Activated CD4-positive, alpha-beta T cell treated with anti-CD3 and anti-CD28 coated beads, Interleukin-2, amount 10 ng/mL, durations not matched to agents 24 days and 14 days (primary cell): ENCODE measurements at places on chromosomes 16 and 17. TPM values are rescaled to one million over a fixed set of nuclear protein-coding genes. Genes with fewer than 3 reads are reported as not detected.

DNA sequence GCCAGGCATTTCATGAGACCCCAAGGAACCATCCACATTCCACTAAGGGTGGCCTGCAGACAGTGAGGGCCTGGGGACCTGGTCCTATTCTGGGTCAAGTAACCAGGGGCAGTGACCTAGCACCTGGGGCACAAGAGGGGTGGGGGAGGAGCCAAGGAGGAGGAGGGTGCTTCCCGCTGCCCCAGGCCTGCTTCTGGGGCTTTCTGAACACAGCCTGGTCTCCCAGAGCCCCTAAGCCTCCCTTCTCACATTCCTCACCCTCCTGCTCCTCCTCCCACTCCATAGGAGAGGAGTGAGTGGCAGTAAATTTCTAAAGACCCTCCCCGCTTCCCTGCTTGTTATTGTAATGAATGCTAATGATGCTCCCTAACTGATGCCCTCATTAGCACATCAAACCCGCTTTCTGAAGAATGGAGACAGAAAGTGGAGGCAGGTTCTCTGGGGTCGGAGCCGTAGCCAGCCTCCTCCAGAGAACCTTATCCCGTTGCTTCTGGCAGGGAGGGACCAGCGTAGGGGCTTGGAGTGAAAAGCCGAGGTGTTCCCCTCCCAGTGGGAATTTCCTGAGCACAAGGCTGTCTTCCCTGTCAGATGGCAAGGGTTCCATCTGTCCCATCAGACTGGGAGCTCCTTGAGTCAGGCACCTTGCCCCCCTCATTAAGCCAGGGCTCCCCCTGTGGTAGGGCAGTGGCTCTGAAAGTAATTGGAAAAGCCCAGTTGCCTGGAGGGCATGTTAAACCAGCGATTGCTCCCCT is 3.7 kb upstream of the SRCIN1 start:
- DNase-seq: no peak

GRCh38 chr17:27315796-27316465 is 22.0 kb downstream of the WSB1 start:
- no peak for DNase-seq

GRCh38 chr17:28985950-28986713 is 19.7 kb downstream of the SEZ6 start:
- no peak for DNase-seq

GRCh38 chr17:66655861-66656260 is 179.1 kb upstream of the CACNG5 start:
- peak; percentile 67 for DNase-seq

DNA sequence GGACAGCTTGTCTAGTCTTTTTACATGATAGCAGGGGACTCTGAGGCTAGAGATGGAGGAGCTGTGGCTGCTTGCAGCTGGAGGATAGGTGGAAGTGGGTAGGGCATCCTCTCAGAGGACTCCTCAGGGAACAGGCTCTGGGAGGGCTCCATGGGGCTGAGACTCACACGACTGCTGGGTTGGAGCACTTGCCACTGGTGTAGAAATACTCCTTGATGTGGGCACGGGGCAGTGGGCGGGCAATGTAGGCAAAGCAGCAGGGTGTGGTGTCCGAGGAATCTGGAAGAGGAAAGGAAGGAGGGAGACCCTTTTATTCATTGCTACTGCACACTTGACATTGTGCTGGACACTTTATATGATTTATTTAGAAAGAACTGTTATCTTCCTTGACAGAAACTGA is 1.8 kb downstream of the CCL5 start:
- no peak for DNase-seq

GRCh38 chr16:9407206-9407758 is 315.8 kb downstream of the HAPSTR1 start:
- DNase-seq: no peak

DNA sequence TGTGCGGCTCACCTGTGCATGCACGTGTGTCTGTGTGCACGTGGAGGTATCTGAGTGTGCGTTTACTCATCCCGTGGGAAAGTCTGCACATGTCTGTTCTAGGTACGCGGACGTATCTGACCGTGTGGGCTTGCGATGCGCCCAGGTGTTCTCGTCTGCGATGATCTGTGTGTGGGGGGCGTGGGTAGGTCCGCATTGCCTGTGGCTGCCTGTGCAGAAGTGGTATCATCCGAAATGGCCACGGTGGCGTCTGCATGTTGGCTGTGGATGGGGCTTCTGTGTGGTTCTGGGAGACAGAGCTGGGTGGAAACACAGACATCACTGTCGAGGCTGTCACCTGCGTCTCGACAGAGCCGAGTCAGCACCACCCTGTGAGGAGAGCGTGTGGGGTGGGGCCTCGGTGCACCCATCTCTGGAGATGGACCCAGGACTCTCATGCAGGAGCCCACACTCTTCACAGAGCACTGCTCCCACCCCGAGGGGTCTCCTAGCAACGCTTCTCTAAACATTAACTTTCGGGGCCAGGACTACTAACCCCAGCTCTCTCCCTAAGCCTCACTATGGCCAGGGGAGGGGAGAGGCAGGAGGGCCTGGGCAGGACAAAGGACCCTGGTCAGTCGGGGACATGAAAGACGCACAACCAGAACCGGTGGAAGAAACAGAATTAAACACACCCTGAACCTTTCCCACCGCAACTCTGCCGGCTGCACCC is 8.4 kb downstream of the DPEP1 start:
- DNase-seq: no peak

- peak; percentile 52 for DNase-seq
Measured at GRCh38 chr17:32917081-32917480, 10.9 kb upstream of the TMEM98 start.

DNA sequence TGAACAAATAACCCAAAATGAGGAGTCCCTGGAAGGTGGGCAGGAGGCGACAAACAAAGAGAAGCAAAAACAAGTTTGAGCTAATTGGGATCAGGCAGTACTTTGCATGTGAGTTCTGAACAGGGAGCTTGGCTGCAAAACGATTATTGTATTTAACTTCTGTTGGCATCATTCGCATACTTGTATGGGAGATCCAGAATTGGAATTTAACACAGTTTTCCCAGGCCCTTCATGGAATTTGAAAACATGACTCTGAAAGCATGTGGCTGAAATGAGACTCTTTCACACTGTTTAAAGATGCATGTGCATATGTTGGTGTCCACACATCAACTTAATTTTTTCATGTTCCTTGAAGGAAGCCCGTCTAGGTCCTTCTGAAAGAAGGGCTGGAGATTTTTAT is 674.3 kb downstream of the WWOX start:
- DNase-seq: no peak

- DNase-seq: no peak
Measured at GRCh38 chr17:57485916-57486881, 229.9 kb downstream of the MSI2 start.

DNA sequence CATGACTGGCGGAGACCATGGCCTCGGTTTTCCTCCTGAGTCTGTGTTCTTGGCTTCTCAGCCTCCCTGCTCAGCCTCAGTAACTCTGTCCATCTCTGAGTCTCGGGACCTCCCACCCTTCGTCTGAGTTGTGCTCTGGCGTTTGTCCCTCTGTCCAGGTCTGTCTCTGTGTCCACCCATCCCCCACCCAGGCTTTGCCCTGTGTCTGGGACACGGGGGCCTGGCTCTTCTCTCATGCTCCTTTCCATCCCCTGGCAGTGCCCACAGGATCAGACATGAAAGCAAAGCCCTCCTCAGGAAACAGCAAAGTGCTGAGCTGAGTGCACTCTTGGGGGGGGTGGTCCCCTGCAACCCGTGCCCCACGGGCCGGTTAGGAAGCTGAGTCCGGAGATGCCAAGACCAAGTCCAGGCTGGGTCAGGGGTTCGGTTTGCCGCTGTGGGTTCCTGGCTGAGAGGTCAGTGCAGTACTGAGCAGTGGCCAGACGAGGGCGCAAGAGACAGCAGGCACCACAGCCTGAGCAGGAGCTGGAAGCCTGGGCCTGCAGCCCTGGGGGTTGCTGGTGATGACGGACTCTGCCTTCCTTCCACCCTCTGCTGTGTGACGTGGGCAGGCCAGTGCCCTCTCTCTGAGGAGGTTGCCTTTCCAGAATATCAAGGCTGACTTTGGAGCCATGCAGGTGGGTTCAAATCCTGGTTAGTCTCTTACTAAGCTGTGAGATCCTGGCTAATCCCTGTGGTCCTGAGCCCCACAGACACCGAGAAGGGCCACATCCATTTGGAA is 2.5 kb downstream of the P2RX1 start:
- DNase-seq: peak; percentile 95

- DNase-seq: no peak
Measured at GRCh38 chr16:12119562-12119961, 143.0 kb downstream of the SNX29 start.

- DNase-seq: no peak
Measured at GRCh38 chr17:72419866-72420774, 299.3 kb downstream of the SOX9 start.

DNA sequence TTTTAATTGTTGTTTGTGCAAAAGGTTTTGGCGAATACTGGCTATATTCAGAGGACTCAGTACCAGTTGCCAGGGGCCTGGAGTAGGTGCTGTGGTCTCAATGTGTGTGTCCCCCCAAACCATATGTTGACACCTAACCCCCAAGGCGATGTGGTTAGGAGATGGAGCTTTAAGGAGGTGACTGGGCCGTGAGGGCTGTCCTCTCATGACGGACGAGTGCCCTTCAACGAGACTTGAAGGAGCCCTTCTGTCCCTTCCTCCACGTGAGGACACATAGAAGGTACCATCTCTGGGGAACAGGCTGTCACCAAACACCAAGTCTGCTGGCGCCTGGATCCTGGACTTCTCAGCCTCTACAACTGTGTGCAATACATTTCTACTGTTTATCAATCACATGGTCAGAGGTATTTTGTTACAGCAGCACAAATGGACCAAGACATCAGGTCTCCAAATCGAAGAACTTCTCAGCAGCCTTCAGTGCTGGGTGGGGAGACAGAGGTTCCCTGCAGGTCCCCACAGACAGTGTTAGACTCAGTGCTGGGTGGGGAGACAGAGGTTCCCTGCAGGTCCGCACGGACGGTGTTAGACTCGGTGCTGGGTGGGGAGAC is 24.8 kb upstream of the METRNL start:
- DNase-seq: peak; percentile 56

- no peak for DNase-seq
Measured at GRCh38 chr16:65500919-65501318, 379.1 kb upstream of the CDH11 start.

DNA sequence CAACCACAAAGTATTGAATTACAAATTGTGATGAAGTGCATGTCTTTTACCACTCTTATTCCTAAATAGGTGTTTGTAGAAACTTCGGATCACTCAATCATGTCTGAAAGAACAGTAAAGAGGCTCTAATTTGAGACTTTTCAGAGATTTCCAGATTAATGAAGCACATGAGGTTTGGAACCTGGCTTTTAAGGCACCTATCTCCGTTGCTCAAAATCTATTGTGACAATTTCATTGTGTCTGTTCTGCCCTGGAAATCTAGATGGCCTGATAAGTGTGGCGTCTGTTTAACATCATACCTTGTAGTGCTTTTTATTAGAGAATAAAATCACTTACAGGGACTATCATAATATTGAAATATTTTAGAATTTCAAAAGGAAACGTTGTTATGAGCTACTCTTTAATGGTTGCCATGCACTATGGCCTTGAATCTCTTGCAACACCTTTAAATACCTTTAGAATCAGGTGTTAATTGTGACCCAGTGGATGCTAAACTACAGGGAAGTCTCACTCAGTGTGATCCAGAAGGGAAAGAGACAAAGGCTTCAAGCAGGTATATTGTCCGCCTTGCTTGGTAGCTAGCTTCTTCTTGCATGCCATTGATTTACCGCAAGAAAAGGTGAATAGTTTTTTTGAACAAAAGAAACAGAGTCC is 210.3 kb downstream of the CNTNAP4 start:
- no peak for DNase-seq

DNA sequence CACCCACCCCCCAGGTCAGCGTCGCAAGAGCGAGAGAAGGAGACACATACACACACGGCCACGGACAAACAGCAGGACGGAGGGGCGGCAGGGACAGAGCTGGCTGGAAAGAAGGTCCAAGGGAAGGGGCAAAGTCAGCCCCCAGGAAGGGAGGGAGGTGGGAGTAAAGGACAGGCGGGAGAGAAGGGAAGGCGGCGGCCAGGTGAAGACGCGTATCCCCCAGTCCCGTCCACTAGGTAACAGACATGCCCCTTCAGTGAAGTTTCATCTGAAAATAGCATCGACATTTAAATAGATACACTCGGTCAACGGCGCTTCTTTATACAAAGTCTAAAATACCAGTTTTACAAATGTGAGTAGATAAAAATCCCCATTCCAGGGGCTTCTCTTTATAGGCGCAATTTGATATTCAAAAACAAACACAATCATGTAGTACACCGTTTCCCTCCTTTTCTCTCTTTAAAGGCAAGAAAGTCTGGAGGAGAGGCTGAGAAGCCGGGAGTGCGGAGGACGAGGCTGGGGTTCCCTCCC is 4.5 kb downstream of the CBX8 start:
- DNase-seq: no peak

- no peak for DNase-seq
Measured at GRCh38 chr17:22217135-22217534, 524.8 kb downstream of the KCNJ18 start.

DNA sequence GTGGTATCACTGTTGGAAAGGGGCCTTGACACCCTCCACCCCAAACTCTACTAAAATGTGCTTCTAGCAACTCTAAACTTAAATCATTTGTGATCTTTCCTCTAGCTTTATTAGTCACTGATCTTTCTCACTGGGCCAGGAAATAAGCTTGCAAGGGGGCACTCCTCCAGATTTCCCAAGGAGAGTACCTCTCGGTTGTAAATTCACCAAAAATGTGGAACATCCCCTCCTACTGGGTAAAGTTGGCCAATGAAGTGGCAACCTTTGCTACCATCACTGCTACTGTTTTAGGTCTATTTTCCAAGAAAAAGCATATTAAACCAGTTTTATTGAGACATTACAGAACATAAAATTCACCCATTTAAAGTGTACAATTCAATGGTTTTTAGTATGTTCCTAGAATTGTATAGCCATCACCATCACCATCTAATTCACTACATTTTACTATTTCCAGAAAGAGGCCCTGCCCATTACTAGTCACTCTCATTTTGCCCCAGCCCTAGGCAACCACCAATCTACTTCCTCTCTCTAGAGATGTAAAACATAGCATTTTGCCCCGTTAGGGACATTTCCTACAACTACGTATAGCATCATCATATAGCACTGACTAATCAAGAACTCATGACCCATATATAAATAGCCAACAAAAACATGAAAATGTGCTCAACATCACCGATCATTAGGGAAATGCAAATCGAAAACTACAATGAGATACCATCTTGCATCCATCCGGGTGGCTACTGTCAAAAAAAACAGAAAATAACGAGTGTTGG is 44.6 kb upstream of the ADCY9 start:
- DNase-seq: no peak

DNA sequence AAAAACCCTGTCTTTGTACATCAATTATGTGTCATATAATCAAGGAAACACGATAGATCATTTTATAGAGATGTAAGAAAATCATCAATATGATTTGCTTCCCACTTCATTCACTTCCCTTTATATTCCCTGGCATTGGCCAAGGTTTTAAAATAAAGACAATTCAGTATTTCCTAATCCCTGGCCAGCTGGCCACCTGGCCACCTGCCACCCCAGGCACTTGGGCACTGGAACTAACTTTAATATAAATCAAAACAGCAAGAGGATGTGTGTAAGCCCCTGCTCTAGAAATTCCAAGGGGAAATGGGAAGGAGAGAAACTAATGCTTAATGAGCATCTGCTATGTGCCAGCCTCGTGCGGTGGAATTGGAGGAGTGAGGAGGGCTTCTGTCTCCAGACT is 58.6 kb upstream of the TOB1 start:
- no peak for DNase-seq

The CACNG1 gene
- not detected in 2 replicates for total RNA-seq

The OTOA gene
- 0.12 TPM in 1 of 2 replicates, not detected in the other for total RNA-seq

The GPR179 gene
- total RNA-seq: not detected in 2 replicates

The MYH2 gene
- not detected in 2 replicates for total RNA-seq

The ANKRD40CL gene
- not detected in 2 replicates for total RNA-seq

The TRAPPC2L gene
- 62.1 and 67.1 TPM in 2 replicates for total RNA-seq

The PDIA2 gene
- not detected in 2 replicates for total RNA-seq

The CRYBA1 gene
- not detected in 2 replicates for total RNA-seq

The CA5A gene
- total RNA-seq: not detected in 2 replicates

The FBXW10B gene
- 0.35 and 0.36 TPM in 2 replicates for total RNA-seq

The FN3K gene
- total RNA-seq: 2.9 and 3.7 TPM in 2 replicates
